Activated CD8-positive, alpha-beta memory T cell treated with anti-CD3 and anti-CD28 coated beads, Interleukin-2, amount 50 U/mL, for 48 hours (primary cell): ENCODE measurements at places on chromosomes 2 and 18.
A peak's percentile ranks its signal among the peaks of the same experiment; 100 is the strongest.

DNA sequence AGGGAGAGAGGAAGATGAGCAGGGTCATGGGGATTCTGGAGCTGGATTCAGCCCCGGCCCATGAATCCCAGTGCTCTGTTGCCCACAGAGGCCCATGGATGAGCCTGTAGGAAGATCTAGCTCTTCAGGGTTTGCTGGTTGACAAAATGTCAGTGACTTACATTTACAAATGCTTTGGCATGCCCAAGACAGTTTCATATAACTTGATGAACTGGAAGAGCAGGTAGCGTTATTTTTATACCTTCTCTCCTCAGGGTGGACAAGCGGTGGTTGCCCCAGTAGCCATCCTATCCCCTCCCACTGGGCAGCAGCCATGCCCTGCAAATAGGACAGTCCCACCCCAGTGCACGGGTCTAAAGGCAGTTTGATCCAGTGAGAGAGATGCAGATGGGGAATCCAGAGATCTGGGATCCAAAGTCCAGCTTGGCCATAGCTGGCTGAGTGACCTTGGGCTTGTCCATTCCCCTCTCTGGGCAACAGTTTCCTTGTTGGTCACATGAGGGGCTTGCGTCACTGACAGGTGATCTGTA lies 21.5 kb upstream of the KCNK3 start:
- DNase-seq, result no peak

DNA sequence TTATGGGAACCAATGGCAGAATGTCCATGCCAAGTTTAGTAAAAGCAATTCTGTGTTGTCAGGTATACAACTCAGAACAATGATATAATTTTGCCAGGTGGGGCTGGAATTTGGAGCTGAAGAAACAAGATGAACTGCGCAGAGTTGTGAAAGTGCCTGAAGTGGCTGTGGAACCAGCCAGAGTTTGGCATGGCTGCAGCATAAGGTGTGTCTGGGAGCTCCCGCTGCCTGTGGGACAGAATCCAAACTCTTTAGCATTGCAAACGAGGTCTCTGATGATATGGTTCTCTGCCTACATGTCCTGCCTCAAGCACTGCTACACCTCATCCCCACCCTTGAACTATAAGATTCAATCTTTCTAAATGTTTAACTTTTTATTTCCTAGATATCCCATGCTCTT lies 909.7 kb downstream of the EPHA4 start:
- DNase-seq, result no peak

- DNase-seq, result no peak
Measured at GRCh38 chr18:11882636-11883035, 25.5 kb downstream of the MPPE1 start.

GRCh38 chr2:84991404-84992160 lies 20.6 kb downstream of the KCMF1 start:
- no peak for DNase-seq

DNA sequence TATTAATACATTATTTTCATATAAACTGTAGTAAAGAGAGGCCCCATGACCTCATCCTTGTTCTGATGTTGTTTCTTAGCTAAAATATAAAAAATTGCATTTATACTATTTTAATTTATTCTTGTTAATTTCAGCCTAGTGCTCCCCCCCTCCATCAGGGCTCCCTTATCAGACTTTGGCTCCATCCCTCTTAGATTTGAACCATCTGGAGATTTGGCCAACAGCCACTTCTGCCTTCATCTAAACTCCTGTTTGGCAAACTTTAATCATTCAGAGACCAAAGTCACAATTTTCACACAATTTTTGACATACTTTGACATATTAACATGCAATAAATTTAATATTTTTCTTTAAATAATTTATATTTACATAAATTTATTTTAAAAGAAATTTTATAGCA lies 569.3 kb downstream of the TDRD15 start:
- DNase-seq, result no peak

GRCh38 chr2:188819792-188820191 lies 154.4 kb upstream of the COL3A1 start:
- DNase-seq, result no peak

DNA sequence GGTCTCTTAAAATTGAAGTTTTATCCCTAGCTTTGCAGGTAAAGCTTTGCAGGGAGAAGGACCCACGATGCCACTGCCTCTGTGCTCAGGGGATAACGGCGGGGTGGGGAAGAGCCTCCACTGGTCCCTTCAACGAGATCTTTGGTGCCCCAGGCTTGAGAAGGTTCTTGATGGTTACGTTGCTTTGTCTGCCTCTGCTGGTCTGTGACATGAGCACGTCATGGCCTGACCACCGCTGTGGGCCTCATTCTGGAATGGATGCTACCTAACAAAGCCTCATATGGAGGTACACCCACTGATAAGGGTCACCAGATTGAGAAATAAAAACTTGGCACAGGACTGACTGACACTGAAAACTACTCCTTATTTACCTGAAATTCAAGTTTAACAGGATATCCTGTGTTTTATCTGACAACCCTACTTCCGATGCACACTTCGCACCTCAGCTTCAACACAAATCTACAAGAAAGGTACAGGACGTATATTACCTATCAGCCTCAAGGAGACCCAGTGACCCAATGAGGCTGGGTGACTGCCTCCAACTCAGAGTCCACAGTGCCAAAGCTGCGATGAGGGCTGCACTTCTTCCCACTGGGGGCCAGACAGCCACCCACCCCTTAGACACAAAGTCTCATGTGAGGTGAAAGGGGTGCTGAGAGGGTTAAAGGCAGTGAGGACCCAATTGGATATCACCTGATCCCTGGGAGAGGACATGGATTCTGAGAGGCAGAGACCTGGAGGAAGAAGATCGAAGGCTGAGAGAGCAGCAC lies 64.9 kb downstream of the EIPR1 start:
- DNase-seq, result no peak

GRCh38 chr18:53417003-53417402 lies 807.5 kb downstream of the MBD2 start:
- no peak for DNase-seq

GRCh38 chr2:206423147-206423546 lies 20.2 kb upstream of the ADAM23 start:
- DNase-seq, result no peak

- no peak for DNase-seq
Measured at GRCh38 chr2:223101340-223102039, 49.5 kb downstream of the KCNE4 start.

DNA sequence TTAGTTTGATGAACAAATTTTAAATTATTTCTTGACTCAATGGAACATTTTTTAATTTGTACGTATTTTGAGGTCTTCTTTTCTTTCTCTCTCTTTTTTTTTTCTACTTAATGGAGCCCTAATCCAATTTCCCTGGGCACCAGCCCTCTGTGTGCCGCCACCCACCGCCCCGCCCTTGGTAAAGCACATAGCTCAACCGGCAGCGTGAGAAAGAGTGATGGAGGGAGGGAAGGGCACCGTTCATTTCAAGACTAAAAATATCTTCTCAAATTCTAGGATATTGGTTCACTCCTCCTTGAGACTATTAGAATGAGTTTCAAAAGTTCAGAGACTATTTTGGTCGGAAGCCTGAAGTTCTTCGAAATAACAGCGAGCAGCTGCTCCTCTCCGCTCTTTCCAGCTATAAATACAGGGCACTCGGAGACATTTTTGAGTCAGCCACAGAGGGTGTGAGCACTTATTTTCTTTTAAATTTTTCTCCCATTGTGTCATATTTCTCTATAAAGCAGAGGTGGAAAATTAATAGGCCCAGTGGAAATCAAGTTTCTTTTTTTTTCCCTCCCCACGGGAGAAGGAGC lies 731.7 kb upstream of the ID2 start:
- no peak for DNase-seq

DNA sequence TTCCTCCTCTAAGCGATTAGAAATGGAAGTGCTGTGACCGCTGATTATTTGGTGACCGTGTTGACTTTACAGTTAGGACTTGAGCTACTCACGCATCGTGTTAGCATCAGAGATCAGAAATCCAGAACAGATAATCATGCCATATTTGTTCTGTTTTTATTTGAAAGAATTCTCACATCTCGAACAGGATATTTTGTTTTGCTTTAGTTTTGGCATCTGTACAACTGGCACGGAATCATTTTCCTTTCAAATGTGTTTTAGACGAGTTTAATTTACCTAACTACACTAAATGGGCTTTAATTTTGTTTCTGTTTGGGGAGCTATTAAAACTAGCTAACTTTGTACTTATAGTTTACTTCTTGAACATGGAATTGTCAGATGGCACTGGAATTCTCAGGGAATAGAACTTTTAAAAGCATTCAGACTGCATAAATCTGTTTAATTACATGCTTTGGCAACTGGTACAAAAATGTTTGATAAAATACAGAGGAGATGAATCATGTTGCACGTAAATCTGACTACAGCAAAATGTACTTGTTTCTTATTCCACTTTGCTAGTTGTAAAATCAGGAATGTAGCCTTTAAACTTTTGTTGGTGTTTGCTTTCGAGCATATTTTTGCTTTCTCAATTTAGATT lies 1.4 kb downstream of the ITPRID2 start:
- DNase-seq, result no peak

GRCh38 chr2:132415915-132416722 lies 486 bp upstream of the GPR39 start:
- DNase-seq, result no peak

DNA sequence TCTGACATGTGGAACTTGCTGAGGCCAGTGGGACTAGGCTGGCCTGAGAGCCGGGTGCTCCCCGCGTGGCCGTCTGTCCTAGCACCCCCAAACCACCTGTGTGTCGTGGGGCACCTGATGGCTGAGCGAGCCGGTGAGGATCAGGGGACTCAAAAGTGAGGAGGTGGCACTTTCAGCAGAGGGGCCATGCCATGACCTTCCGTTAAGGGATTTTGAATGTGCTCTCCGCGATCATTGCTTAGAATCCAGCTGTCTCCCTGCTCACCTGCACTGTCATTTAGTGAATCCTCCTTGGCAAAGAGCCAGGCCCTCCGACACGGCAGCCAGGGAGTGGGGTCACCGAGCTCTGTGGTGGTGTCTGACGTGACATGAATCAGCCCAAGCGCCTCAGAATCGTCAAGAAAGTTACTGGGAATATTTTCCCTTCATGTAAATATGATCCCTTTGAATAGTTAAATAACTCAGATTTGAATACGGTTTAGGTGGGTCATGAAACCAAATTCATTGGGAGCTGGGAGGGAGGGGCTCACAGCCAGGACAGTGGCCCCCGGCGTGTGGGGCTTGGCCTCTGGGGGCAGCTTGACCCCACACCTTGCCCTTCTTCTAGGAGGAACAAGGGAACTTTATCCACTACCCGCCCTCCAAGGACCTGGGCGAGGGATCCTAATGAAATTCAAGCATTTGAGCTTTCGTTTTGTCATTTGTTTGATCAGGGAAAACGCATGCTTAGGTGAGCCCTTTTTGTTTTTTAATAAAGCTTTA lies 9.5 kb downstream of the NFATC1 start:
- DNase-seq, result peak; percentile 86

DNA sequence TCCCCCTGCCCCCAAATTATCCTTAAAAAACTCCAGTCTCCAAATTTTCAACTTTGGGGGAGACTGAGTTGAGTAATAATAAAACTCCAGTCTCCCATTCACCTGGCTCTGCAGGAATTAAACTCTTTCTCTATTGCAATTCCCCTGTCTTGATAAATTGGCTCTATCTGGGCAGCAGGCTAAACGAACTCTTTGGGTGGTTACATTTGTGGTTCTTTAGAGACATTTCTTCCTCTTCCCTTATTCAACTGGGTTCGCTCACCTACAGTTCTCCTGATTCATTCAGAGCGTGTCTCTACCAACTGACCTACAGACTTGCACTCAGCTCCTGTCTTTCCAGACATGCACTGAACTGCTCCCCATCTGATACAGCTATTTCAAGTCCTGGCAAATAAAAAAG lies 17.1 kb upstream of the SOCS6 start:
- DNase-seq, result no peak

DNA sequence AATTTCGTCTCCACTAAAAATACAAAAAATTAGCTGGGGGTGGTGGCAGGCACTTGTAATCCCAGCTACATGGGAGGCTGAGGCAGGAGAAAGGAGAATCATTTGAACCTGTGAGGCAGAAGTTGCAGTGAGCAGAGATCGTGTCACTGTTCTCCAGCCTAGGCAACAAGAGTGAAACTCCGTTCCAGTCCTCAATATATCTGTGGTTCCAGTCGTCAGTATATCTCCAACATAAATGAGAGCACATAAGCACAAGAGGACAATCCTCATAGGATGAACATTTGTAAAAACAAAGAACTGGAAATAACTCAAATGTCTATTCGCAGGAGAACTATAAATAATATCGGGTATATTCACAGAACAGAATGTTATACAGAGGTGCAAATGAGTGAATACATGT lies 13.1 kb upstream of the PLEK start:
- no peak for DNase-seq

GRCh38 chr18:49648326-49648725 lies 86.5 kb downstream of the LIPG start:
- no peak for DNase-seq

- DNase-seq, result no peak
Measured at GRCh38 chr2:19675003-19675629, 226.7 kb downstream of the TTC32 start.

DNA sequence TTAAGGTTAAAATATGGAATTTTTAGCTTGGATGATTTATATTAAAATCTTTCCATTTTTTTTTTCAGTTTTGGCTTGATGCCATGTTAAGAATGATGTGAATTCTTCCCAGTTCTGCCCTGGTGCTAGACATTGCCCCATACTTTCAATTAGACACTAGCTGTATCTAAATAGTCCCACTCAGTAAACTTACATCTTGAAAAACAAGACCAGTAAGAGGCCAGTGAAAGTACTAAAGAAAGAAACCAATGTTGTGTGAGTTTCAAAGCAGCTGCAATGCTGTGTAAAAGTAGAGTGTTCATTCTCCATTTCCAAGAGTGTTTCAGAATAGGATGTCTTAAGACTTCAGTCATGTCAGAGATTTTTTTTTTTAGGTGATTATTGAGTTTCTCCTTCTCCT lies 40.0 kb upstream of the CYBRD1 start:
- DNase-seq, result no peak

DNA sequence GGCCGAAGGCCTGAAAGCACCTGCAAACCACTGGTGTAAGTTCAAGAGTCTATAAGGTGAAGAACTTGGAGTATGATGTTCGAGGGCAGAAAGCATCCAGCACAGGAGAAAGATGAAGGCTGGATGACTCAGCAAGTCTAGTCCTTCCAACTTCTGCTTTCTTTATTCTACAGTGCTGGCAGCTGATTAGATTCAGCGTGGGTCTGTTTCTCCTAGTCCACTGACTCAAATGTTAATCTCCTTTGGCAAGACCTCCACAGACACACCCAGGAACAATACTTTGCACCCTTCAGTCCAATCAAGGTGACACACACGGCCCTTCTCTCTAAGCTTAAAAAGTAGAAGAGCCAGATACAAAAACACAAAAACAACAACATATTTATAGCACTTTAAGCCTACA lies 43.4 kb downstream of the NMS start:
- no peak for DNase-seq

GRCh38 chr2:105187531-105187930 lies 54.0 kb upstream of the GPR45 start:
- DNase-seq, result no peak

- DNase-seq, result no peak
Measured at GRCh38 chr2:29478641-29479040, 363.4 kb downstream of the CLIP4 start.

DNA sequence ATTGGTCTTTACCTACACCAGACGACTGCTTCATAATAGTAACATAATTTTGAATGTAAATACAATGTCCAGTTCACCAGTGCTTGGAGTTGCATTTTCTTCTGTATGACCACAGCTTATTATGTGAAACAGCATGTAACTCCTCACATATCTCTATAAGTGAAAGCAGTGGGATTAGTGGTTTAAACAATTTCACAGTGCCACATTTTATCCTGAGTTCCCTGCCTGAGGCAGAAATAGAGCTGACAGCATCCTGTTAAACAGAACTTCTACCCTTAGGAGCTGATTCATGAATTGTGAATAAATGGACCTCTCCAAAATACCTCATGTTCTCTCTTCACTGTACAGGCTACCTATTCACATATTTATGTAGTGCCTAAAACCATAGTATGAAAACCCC lies 542.3 kb upstream of the VWC2L start:
- DNase-seq, result no peak
